Stomach (tissue), 19 donors: ENCODE measurements at places on chromosomes 13 and 19.

- peak; percentile 74 for DNase-seq
Observed at GRCh38 chr19:1837625-1838105, 10.6 kb downstream of the REXO1 start.

DNA sequence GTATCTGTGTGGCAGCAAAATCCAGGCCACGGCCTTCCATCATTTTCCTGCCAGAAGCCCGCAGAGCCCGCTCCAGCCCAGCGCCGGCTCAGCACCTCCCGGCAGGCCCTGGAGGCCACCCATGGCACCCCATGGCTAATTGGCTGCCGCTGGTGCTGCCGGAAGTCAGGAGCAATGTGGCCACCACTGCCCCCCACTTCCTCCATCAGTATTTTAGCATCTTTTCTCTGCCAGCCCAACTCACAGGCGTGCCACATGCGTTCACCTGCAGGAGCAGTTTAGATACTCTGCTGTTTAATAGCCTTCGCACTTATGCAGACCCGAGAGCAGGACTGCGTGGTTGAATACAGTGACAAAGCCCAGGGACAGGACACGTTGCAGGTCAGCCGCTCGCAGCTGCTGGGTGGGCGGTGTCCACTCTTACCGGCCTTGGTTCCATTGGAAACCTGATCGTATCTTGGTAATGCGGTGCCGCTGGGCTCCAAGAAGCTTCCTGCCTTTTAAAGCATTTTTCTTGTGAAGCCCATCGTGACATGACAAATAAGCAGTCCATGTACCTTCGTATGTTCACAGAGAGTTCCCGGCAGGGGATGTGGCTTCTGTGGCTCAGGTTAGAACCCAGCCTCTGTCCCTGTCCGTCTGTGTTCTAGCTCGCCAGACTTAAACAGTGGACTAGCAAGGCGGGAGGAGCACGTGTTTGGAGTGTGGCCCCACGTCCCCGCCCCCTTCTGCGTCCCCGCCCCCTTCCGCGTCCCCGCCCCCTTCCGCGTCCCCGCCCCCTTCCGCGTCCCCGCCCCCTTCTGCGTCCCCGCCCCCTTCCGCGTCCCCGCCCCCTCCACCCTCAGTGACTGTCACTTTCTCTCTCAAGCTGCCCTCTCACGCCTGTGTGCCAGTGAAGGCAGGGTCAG, 162.0 kb upstream of the SOX1 start:
- no peak for DNase-seq

- DNase-seq = no peak
Observed at GRCh38 chr19:49758292-49758691, 4.8 kb downstream of the TSKS start.

- no peak for DNase-seq
Observed at GRCh38 chr13:82747291-82747690, 1135.0 kb downstream of the SLITRK1 start.

DNA sequence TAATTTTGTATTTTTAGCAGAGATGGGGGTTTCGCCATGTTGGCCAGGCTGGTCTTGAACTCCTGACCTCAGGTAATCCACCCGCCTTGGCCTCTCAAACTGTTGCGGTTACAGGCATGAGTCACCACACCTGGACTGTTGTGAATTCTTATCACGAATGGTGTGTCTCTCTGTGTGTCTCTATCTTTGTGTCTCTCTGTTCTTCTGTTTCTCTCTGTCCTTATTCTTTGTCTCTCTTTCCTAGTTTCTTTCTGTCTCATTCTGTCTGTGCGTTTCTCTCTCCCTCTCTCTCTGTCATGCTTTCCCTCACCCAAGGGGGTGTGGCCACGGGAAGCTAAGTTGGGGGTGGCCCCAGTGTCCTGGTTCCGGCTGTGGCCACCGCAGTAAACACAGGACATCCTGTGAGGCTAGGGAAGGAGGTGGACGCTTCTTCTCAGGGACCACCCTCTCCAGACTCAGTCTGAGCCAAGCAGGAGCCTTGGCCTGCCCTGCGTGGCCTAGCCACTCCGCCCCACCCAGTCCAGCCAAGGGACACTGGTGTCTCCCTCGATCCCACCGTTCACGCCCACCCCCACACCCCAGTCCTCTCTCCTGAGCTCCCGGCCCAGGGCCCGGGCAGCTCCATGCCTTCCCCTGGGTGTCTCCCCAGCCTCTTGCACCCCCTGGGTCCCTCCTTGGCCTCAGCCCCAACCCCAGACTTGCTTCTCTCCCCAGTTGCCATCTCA, 3.9 kb upstream of the PRX start:
- peak; percentile 83 for DNase-seq

DNA sequence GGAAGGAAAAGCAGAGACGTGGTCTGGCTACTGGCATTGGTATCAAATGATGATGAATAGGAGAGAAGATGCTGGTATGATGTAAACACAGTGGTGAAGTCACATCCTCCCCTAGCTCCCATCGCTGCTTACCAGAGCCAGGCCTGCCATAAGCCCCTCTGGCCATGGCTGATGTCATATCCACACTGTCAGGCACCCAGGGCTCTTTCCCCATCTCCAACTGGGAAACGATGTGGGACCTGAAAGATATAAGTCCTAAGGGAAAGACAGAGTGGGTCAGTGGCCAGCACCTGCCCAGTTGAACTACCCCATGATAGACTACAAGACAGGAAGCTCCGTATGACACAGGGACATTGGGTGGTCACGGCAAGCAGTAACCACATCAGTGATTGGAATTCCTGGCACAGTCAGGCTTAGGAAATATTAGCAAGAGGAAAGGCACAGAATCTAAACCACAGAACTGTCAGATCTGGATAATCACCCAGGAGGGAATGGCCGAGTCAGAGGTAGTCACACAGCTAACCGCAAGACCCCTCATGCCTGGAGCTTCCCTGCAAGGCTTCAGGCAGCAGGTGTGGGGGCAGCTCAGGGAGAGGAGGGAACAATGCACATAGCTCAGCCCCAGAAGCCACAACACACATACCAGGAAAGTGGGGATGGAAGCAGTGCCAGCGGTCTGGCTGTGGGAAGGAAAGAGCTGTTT, 3.8 kb downstream of the ZNF792 start:
- no peak for DNase-seq

DNA sequence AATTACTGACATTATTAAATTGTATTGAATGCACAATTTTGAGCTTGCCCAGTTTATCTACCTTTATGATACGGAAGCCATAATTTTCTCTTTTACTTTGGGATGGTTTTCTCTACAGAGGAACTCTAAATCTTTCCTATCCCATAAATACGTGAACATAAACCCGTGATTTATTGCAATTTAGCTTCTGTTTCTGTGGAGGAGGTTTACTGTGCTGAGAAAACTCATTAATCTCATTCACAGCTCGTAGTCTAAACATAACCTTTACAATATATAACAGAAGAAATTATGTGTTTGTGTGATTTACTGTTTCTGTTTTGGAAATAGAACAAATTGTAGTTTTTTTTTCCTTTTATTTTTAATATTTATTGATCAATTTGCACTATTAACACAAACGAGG, 207.1 kb upstream of the PCDH9 start:
- DNase-seq = no peak

DNA sequence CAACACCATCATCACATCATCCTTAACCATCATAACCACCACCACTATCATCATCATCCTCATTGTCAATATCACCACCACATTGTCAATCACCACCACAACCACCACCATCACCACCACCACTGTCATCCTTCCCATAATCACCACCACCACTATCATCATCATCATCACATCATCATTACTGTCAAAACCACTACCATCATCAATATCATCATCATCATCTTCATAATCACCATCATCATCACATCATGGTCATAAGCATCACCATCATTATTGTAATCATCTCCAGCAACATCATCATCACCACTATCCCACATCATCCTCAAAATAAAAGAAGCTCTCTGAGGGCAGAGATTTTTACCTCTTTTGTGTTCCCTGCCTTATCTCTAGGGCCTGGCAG, 52.2 kb downstream of the MBD3L1 start:
- no peak for DNase-seq

DNA sequence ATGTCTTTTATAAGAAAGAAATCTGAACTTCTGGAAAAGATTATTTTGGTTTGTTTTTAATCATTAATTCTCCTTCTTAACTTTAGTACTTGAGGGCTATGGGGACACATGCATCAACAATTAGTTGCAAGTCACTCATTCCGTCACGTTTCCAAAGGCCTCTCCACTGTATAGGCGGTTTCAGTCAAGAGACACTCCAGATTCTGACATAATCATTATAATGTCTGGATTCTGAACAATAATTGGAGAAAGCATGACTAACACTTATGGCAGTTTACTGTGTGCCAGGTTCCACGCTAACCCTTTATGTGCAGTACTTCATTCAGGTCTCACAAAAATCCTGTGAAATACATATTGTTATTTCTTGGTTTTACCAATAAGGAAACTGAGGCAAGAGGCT, 71.9 kb downstream of the TNFRSF19 start:
- no peak for DNase-seq

DNA sequence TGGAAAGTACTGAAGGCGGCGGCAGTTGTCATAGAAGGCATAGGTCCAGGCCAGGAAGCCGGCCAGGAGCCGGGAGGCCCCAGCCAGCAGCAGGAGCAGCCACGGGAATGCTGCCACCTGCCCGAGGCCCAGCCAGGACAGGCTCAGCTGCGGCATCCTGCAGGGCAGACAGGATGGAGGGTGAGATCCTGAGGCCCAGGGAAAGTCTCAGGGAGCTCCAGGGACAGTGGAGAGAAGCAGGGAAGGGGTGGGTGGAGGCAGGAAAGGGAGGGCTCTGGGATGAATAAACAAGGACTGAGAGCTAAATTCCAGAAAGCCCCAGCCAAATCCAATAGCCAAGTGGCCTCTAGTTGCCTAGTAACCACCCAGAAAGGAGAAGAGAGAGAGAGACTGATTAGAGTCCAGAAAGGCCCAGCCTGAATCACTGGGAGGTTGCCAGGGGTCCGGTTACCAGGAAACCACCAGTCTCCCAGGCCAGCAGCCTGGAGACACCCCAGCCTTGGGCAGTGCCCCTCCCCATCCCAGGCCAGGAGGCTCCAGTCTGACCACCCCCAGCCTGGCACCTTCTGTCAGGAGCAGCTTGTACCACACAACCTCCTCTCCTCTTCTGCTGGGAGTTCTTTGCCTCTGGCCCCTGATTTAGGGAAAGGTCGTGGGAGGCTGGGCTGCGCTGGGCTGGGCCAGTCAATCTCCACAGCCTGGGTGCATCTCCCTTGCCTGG, 7.5 kb upstream of the OR10H5 start:
- DNase-seq = peak; percentile 91

- peak; percentile 87 for DNase-seq
Observed at GRCh38 chr19:10975374-10976130, 14.7 kb downstream of the SMARCA4 start.

DNA sequence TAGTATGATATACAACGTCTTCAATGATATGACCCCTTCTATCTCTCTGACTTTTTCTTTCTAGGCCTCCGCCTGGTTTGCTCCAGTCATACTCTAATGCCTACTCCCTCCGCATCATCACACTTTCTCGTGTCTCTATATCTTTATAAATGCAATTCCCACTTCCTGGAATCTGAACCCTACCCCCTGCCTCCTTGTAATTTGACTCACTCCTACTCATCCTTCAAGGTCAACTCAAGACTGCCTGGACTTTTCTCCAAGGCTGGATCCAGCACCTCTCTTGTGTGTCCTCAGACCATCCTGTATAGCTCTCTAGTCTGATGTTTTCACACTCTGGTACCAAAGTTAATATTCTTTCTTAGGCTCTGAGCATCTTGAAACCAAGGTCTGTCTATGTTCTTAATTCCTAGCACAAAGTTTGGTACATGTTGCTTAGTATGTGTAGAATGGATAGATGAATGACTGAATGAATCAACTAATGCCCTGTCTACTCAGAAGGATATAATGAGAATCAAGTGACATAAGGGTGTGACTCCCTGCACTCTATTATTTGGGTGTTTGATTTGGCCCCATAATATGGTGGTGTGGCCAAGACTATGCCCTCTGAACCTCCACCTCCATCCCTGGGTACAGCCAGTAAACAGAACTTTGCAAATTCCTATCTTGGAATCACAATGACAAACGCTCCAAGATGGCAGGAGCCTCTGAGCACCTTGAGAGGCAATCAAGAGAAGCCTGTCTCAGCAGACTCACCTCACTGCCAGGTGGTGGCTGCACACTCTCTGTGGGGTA, 74.3 kb upstream of the SERP2 start:
- DNase-seq = no peak

DNA sequence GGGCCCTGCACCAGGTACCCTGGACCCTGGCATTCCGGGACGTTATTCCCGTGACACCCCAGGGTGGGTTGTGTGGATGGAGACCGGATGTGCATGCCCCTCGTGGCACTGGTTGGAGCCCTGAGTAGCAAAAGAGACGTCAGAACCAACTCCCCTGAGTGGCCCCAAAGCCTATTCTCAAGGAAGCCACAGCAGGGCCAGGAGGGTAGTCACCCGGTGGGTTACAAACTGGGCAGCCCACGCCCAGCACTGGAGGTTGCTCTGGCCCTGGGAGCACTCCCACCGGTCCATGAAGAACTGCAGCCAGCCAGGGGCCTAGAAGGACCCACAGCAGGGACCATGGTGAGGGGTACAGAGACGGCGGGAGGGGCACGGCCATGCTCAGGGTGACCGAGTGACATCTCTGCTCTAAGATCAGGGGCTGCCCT, 7.5 kb downstream of the KLF16 start:
- DNase-seq = peak; percentile 59

GRCh38 chr13:20336761-20337160, 104.6 kb upstream of the GJB6 start:
- no peak for DNase-seq

DNA sequence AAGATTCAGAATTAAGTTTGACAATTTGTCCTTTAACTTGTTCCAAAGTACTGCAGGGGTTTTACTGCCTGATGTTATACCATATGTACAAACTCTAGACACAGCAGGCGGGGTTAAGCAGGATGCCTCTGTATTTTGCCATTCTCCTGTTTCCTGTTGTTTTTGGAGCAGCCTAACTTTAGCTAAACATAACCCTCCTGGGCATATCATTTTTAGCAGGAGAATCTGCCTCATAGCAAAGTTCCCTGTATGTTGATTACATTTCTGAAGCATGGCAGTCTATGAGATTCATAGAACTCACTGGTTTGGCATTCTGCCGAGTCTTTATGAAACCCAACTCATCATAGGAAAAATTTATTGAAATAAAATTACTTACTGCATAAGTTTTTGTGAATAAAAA, 5.2 kb downstream of the LHFPL6 start:
- DNase-seq = no peak

- DNase-seq = no peak
Observed at GRCh38 chr13:46496086-46496485, 56.9 kb upstream of the LRCH1 start.

DNA sequence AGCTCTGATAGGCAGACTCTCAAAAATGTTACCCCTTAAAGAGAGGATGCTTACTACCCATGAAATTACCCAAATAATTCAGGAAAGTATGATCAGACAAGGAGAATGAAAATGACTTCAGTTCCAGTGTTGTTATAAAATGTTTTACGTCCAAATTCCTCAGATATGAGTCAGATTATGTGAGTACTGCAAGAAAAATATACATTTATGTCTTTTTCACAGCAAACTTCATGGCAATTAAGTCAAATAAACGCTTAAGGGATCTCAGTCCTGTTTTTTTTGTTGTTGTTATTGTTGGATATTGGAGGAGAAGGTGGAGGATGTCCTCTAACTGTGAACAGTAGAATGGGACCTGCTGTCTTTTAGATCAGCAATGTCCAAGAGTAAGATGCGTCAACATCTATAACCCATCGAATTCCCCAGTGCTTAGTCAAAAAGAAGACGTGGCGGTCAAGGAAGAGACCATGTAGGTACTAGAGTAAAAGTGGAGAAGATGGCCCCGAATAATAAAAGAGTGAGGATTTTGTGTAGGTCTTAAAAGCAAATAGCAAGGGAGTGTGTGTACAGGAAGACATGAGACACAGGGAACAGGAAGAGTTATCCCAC, 215.4 kb upstream of the IRS2 start:
- no peak for DNase-seq
